ENCODE measurements at places on chromosomes 5 and 9. TPM values are rescaled to one million over a fixed set of nuclear protein-coding genes. Genes with fewer than 3 reads are reported as not detected.

ARHGEF28 gene
- 28.3 TPM for total RNA-seq

GAS1 gene
- 82.1 TPM for total RNA-seq

FKBP15 gene
- 25.7 TPM for total RNA-seq

DNA sequence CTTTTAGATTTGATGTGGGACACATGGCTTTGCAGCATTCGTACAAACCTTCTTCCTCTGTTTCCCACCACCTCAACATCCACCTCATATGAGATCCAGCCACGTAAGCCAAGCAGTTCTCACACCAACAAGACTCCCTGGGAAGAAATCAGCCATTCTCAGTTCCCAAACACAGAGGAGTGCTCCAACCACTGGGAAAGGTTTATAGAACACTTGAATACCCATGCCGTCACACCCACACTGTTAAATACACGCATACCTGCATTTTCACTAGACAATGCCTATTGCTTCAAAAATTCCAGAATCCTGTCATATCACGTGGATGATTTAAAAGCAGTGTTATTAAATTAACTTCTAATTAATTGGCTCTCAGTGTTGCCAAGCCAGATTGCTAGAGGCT, 347.3 kb downstream of the ENC1 start:
- H3K4me3 ChIP-seq, result no peak overlapping the region
- H3K27me3 ChIP-seq, result no peaks in the 10 kb centered on the region
- no peaks in the 10 kb centered on the region for H3K4me1 ChIP-seq
- no peaks in the 10 kb centered on the region for H3K36me3 ChIP-seq
- no peak overlapping the region for H3K27ac ChIP-seq

DNA sequence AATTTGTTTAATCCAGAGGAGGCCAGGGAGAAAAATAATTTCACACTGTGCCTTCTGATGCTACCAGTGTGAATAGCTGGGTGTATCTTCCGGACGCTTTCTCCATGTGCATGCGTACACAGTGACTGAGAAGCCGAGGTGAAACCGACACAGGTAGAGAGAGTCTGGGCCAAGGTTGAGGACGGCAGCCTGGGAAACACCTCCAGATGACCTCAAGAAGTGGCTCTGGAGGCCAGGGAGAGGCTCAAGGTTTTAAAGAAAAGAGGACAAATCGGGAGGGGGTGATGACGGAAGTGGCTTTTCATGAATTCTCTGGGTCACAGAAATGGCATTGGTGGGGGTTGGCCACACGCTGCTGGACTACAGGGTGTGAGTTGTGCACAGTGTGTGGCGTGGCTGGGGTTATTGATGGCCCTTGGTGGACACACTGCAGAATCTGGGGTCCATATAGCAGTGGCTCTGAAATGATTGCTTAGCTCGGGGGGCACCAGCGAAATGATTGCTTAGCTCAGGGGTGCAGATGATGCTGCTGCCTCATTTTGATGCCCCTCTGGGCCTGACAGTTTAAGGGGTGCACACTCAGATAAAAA, 34.1 kb upstream of the LRRC14B start:
- no peak overlapping the region for H3K27ac ChIP-seq
- H3K4me1 ChIP-seq, result no peaks in the 10 kb centered on the region
- DNase-seq, result no peak

DNA sequence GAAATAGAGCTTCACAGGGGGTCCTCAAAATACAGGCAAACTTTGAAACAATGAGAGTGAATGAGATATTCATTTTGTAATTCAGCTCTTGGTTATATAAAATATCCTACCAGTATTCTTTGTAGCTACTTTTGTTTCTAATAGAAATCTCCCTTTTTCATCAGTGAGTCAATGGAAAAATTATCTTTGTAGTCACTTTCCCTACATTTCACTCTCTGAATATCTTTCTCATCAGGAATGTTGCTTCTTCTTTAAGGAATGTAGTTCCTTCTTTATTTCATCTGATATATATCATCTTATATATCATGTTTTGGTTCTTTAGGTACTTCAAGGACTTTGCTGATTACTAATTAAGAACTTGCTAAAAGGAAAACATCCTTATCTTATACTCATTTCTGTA, 280.3 kb upstream of the NUDT12 start:
- no peaks in the 10 kb centered on the region for H3K27me3 ChIP-seq
- no peaks in the 10 kb centered on the region for H3K36me3 ChIP-seq
- no peak overlapping the region for H3K27ac ChIP-seq
- no peak for DNase-seq
- no peaks in the 10 kb centered on the region for H3K4me1 ChIP-seq

GRCh38 chr9:69380811-69381210, 55.8 kb downstream of the ENTREP1 start:
- H3K27me3 ChIP-seq, result no peaks in the 10 kb centered on the region
- H3K4me3 ChIP-seq, result no peak overlapping the region
- H3K4me1 ChIP-seq, result no peaks in the 10 kb centered on the region
- no peaks in the 10 kb centered on the region for H3K36me3 ChIP-seq
- no peak overlapping the region for H3K27ac ChIP-seq
- no peak for DNase-seq

DNA sequence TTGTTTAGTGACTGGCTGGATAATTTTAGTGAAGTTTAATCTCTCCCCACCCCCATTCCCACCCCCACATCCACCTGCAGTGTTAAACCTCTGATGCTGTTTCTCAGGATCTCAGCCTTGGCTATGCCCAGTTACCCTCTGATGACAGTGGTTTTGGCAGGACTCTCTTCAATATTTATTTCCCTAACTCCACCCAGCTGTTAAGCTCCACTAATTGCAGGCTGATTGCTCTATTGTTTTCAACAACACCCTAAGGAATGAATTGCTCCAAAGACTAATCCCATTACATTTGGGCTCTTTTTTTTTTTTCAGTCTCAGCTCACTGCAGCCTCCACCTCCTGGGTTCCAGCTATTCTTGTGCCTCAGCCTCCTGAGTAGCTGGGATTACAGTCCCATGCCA, 46.3 kb downstream of the PHAX start:
- no peak overlapping the region for H3K27ac ChIP-seq
- no peak overlapping the region for H3K4me3 ChIP-seq
- no peak for DNase-seq

DNA sequence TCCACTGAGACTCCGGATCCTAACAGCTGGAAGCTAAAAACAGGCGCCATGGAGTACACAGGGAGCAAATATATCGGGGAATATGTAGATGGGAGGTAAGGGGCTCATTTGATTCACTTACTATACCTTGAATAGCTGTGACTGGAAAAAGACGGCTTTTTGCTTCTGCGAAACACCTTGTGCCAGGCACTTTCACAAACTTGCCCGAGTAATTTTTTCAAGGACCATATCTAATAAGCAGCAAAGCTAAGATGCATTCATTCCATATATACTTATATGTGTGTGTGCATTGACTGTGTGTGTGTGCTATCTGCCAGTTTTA, 178 bp downstream of the MORN5 start:
- DNase-seq, result no peak
- no peak overlapping the region for H3K27ac ChIP-seq
- peak overlapping the region; percentile 89 for H3K4me3 ChIP-seq
- H3K36me3 ChIP-seq, result no peaks in the 10 kb centered on the region

DNA sequence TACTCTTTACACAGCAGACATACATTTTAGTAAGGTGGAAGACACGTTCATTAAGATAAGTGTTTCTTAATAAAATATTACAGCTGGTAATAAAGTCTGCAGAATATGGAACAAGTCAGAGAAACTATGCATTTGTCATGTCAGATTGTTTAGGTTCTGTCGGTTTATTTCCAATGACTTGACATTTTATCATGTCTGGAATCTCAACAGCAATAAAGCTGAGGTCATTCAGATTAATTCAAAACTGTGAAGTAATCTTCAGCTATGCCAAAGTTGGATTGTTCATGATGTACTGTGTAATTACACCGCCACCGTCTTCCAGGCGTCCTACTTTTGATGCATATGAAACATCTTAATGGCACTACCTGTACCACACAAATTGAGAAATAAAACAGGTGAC, 1032.6 kb downstream of the CDH12 start:
- DNase-seq, result no peak
- H3K27me3 ChIP-seq, result no peaks in the 10 kb centered on the region
- no peaks in the 10 kb centered on the region for H3K36me3 ChIP-seq
- no peak overlapping the region for H3K27ac ChIP-seq

- no peaks in the 10 kb centered on the region for H3K36me3 ChIP-seq
- no peaks in the 10 kb centered on the region for H3K27me3 ChIP-seq
- DNase-seq, result peak; percentile 44
- H3K4me1 ChIP-seq, result no peaks in the 10 kb centered on the region
- no peak overlapping the region for H3K27ac ChIP-seq
Observed at GRCh38 chr9:15135164-15135792, 171.7 kb downstream of the TTC39B start.

GRCh38 chr9:78491402-78491801, 194.5 kb downstream of the PSAT1 start:
- no peak overlapping the region for H3K27ac ChIP-seq
- no peak overlapping the region for H3K4me3 ChIP-seq
- H3K4me1 ChIP-seq, result no peaks in the 10 kb centered on the region
- no peaks in the 10 kb centered on the region for H3K36me3 ChIP-seq
- DNase-seq, result no peak

GRCh38 chr5:11941566-11941965, 37.3 kb upstream of the CTNND2 start:
- H3K4me3 ChIP-seq, result no peak overlapping the region
- H3K4me1 ChIP-seq, result no peaks in the 10 kb centered on the region
- no peak overlapping the region for H3K27ac ChIP-seq
- DNase-seq, result no peak

DNA sequence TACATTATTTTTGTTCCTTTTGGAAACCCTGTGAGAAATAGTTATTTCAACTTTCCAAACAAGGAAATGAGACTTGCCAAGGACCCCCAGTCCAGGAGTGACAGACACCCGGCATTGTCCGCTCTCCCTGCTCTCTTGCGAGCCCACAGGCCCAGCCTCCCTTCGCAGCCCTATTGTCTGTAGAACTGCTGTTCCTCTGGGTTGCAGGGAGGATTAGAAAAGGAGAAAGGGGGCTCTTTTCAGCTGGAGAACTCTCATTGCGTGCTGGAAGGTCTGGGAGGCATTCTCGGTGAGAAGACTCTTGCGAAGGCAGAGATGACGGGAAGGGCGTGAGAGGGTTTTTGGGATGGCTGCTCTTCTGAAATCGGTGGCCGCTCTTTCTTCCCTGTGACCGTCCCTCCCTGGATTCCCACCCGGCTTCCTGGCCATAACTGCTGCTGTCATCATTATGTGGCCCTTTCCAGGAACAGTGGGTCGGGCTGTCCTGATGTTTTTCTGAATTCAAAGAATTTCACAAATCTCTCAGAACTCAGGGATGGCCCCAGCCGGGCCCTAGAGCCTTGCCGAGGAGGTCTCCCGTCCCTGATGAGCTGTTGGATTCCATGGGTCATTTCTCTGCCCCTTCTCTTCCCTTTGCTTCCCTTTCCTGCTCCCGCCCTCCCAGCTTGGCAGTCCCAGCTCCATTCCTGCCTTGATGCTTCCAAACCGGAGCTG, 29.8 kb downstream of the STC2 start:
- H3K4me3 ChIP-seq, result no peak overlapping the region
- H3K27ac ChIP-seq, result no peak overlapping the region
- no peaks in the 10 kb centered on the region for H3K4me1 ChIP-seq
- no peaks in the 10 kb centered on the region for H3K36me3 ChIP-seq

GRCh38 chr5:8288897-8289516, 420.1 kb downstream of the MTRR start:
- H3K27ac ChIP-seq, result no peak overlapping the region
- H3K4me3 ChIP-seq, result no peak overlapping the region
- H3K36me3 ChIP-seq, result no peaks in the 10 kb centered on the region
- DNase-seq, result no peak

- H3K27me3 ChIP-seq, result no peaks in the 10 kb centered on the region
- H3K27ac ChIP-seq, result no peak overlapping the region
- H3K36me3 ChIP-seq, result no peaks in the 10 kb centered on the region
- H3K4me3 ChIP-seq, result no peak overlapping the region
Observed at GRCh38 chr5:107776506-107776905, 105.8 kb upstream of the EFNA5 start.

DNA sequence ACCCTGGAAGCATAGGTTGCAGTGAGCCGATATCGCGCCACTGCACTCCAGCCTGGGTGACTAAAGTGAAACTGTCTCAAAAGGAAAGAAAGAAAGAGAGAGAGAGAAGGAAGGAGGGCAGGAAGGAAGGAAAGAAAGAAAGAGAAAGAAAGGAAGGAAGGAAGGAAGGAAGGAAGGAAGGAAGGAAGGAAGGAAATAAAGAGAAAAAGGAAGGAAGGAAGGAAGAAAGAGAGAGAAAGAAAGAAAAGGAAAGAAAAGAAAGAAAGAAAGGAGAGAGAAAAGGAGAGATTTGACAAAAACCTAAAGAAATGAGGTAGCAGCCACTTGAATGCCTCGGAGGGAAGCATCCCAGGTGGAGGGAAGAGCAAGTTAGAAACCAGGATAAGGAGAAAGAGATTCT, 44.6 kb downstream of the MSX2 start:
- DNase-seq, result no peak
- H3K4me3 ChIP-seq, result no peak overlapping the region
- H3K36me3 ChIP-seq, result no peaks in the 10 kb centered on the region
- no peak overlapping the region for H3K27ac ChIP-seq

- no peaks in the 10 kb centered on the region for H3K27me3 ChIP-seq
- H3K27ac ChIP-seq, result no peak overlapping the region
- no peak for DNase-seq
- no peaks in the 10 kb centered on the region for H3K36me3 ChIP-seq
- H3K4me3 ChIP-seq, result no peak overlapping the region
Observed at GRCh38 chr9:8649807-8650206, 850.2 kb upstream of the DMAC1 start.

DNA sequence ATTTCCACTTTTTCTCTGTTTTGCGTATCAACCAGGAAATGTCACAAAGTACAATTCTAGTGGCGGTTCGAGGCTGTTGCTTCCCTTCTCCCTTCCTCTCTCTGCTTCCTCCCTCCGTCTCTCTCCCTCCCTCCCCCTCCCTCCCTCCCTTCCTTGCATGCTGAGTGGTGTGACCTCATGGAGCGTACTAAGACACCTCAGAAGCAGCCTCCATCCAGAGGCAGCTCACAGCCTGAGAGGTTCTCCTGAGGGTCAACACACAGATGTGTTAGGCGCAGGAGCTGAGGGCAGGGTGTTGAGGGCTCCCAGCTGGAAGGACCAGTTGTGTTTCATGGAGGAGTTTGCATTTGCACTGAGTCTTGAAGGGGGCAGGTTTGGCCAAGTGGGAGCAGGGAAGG, 57.7 kb downstream of the COL5A1 start:
- no peaks in the 10 kb centered on the region for H3K27me3 ChIP-seq
- no peak overlapping the region for H3K27ac ChIP-seq
- H3K4me1 ChIP-seq, result peaks cover 5% of the 10 kb centered on the region
- H3K4me3 ChIP-seq, result no peak overlapping the region
- no peaks in the 10 kb centered on the region for H3K36me3 ChIP-seq

Data from prostate gland (tissue), 2 donors.